Activated T-cell treated with anti-CD3 and anti-CD28 coated beads, Interleukin-2, amount 50 U/mL, for 72 hours (primary cell): ENCODE measurements at places on chromosomes 3 and 15. TPM values are rescaled to one million over a fixed set of nuclear protein-coding genes. Genes with fewer than 3 reads are reported as not detected.

Gene HACL1
- total RNA-seq, result 25.9 TPM

Gene ATP8B4
- total RNA-seq, result 21.3 TPM

- DNase-seq, result no peak
- peaks cover 14% of the 10 kb centered on the region for H3K36me3 ChIP-seq
- peaks cover 34% of the 10 kb centered on the region for H3K4me1 ChIP-seq
- peak overlapping the region; percentile 100 for H3K27ac ChIP-seq
- H3K27me3 ChIP-seq, result no peaks in the 10 kb centered on the region
Measured at GRCh38 chr3:57555306-57555705, 768 bp upstream of the PDE12 start.

- H3K4me3 ChIP-seq, result peak within 1 kb of the TSS; percentile 93
- peak; percentile 29 for DNase-seq
- H3K27ac ChIP-seq, result no peak within 1 kb of the TSS
- peaks cover 78% of the 10 kb centered on the region for H3K27me3 ChIP-seq
Measured at GRCh38 chr3:87792534-87793336, 266.1 kb downstream of the CGGBP1 start.

DNA sequence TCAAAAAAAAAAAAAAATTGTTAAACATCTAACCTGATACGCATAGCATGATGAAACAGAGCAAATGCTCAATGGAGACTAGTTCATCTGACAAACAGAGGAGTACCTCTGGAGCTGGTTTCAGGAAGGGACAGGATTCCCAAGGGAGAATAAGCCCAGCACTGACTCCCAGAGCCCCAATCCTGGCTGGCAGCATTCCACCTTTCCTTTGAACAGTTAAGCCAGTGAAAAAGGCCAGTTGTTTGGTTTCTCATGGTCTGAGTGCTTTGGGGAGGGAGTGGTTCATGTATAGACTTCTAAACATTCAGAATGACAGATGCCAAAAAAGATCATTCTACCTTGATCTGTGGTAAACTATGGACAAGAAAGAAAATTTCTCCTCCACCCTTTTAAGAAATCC lies 277.9 kb upstream of the RARB start:
- H3K27ac ChIP-seq, result no peak overlapping the region
- no peaks in the 10 kb centered on the region for H3K4me1 ChIP-seq
- no peak for DNase-seq
- H3K27me3 ChIP-seq, result no peaks in the 10 kb centered on the region
- no peak overlapping the region for H3K4me3 ChIP-seq

DNA sequence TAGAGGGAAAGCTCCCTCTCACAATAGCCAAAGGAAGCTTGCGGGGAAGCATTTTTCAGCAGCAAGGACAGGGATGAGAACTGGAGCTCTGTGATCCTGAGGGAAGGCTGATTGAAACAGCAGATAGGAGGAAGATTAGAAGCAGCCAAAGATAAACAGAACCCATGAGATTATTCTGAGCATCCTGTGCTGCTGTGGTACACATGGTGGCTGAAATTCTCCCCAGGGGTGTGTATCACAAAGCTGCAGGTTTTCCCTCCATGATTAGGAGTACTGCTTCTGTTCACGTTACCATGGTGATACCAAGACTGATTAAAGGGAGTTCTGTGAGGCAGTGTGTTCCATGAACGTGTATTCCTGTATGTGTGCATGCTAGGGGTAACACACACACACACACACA lies 30.3 kb upstream of the PSMD6 start:
- no peak overlapping the region for H3K4me3 ChIP-seq
- DNase-seq, result no peak
- H3K27ac ChIP-seq, result no peak overlapping the region
- H3K4me1 ChIP-seq, result peaks cover 11% of the 10 kb centered on the region

- no peak for DNase-seq
- H3K36me3 ChIP-seq, result no peaks in the 10 kb centered on the region
- H3K27ac ChIP-seq, result no peak overlapping the region
- H3K4me3 ChIP-seq, result no peak overlapping the region
- no peaks in the 10 kb centered on the region for H3K4me1 ChIP-seq
Measured at GRCh38 chr3:187880441-187880840, 135.2 kb upstream of the BCL6 start.

- H3K27me3 ChIP-seq, result no peaks in the 10 kb centered on the region
- H3K27ac ChIP-seq, result peak overlapping the region; percentile 89
- no peak for DNase-seq
- peaks cover 96% of the 10 kb centered on the region for H3K4me1 ChIP-seq
- H3K36me3 ChIP-seq, result peaks cover 2% of the 10 kb centered on the region
Measured at GRCh38 chr3:152319256-152319655, 50.5 kb downstream of the MBNL1 start.

- no peaks in the 10 kb centered on the region for H3K4me1 ChIP-seq
- H3K27me3 ChIP-seq, result no peaks in the 10 kb centered on the region
- no peak overlapping the region for H3K27ac ChIP-seq
- DNase-seq, result no peak
Measured at GRCh38 chr3:80017369-80017768, 249.6 kb upstream of the ROBO1 start.

- no peaks in the 10 kb centered on the region for H3K36me3 ChIP-seq
- H3K4me3 ChIP-seq, result no peak overlapping the region
- no peaks in the 10 kb centered on the region for H3K27me3 ChIP-seq
- no peak overlapping the region for H3K27ac ChIP-seq
Measured at GRCh38 chr3:17431004-17431403, 311.4 kb downstream of the TBC1D5 start.
